ENCODE measurements at places on chromosomes 4 and X.

DNA sequence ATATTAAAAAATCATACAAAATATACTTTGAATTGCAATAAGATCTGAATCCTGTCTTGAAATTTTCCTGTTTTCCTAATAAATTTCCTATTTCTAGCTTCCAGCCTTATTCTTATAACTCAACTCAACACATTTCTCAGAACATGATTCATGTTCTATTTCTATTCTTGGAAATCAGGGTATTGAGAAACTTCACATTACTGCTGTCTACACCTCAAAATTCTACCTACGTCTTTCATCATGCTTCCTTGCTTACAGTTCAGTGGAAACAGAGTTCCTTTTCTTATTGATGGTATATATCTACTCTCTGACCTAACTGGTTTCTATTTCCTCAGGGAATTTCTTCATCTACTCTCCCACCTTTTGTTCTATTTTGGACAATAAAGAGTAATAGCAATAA lies 2139.0 kb downstream of the ARAP2 start:
- peak; percentile 70 for DNase-seq

DNA sequence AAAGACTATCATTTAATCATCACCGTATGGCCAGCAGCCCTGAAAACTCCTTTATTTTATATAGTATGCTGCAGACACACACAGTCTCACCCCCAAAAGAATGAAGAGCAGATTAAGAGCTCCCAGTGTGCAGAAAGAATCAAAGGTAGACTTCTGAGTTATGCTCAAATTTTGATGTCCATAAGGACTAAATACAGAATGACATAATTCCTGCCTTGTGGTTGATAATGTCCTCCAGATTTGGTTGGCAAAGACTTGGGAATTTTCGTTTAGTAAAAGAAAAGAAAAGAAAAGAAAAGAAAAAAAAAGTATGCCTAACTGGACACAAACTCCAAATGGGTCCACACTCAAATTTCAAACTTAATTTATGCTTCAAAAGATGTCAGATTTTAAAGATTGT lies 118.1 kb upstream of the PLAC1 start:
- DNase-seq = no peak

DNA sequence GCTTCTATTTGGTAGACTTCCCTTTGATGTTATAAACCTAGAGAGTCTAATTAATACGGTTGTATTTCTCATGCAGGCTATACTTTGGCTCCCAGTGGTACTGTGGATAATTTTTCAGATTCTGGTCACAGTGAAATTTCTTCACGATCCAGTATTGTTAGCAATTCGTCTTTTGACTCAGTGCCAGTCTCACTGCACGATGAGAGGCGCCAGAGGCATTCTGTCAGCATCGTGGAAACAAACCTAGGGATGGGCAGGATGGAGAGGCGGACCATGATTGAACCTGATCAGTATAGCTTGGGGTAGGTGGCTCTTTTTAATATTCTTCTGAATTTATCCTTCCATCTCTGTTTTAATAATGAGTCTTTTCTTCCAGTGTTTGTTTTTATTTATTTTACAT lies 249.7 kb downstream of the RAPGEF2 start:
- no peak for DNase-seq

DNA sequence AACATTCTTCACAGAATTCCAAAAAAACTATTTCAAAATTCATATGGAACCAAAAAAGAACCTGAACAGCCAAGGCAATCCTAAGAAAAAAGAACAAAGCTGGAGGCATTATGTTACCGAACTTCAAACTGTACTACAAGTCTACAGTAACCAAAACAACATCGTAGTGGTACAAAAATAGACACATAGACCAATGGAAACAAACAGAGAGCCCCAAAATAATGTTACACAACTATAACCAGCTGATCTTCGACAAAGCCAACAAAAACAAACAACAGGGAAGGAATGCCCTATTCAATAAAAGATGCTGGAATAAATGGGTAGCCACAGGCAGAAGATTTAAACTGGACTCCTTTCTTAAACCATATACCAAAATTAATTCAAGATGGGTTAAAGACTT lies 1189.6 kb downstream of the PCDH18 start:
- no peak for DNase-seq

DNA sequence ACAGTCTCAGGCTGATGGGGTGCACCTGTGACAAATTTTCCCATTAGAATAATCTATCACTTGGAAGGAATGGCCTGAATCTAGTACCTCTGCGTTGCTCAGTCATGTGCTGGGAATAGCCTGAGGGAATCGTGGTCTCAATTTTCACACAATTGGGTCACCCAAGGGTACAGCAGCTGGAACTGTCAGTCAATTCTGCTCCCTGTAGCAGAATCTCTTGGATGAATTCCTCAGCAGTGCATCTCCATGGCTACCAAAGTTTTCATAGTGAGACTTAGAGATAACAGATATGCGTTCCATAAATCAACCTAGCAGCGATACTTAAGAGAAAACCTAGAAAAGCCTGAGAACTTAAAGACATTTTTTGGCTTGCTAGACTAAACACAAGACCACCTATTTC lies 288.7 kb upstream of the CTSO start:
- no peak for DNase-seq

- DNase-seq = peak; percentile 31
These were observed 344.4 kb downstream of the RAPGEF2 start for GRCh38 chr4:159447296-159447695.

- no peak for DNase-seq
These were observed 46.4 kb downstream of the APOO start for GRCh38 chrX:23861215-23861896.

DNA sequence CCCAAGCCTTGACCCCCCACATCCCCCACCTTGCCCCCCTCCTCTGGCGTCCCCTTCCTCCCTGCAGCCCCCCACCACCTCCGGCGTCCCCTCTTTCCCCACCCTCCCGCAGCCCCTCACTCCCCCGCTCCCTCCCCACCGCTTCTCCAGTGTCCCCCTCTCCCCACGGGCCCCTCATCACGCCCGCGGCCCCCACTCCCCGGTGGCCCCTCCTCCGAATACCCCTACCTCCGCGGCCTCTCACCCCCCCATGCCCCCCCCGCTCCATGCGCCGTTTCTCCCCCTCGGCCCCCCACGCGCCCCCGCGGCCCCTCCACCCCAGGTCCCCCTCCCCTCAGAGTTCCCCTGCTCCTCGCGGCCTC lies 562 bp downstream of the RNF212 start:
- DNase-seq = no peak

DNA sequence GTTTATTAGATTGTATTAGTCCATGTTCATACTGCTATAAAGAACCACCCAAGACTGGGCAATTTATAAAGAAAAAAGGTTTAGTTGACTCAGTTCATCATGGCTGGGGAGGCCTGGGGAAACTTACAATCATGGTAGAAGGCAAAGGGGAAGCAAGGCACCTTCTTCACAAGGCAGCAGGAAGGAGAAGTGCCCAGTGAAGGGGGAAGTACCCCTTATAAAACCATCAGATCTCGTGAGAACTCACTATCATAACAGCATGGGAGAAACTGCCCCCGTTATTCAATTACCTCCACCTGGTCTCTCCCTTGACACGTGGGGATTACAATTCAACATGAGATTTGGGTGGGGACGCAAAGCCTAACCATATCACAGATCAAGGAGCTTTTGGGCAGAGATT lies 8.1 kb upstream of the HSD17B13 start:
- no peak for DNase-seq

DNA sequence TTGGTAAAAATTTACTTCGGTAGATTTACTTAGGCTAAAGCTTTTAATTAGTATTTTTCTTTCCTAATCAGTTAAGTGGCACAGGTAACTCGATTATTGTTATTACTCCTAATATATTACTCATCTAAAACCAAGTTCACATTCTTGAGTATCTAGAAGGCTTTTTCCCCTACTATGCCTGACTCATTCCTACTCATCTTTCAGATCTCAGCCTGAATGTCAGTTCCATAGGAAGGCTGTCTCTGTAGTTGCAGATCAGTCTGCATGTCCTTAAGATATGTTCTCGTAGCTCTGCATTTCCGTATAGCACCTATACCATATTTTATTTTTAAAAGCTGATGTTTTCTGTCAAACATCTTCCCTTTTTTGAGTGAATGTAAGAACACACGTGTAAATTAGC lies 5.9 kb upstream of the FAM184B start:
- DNase-seq = peak; percentile 67

Measured in fibroblast of mammary gland (primary cell).